Stimulated activated CD8-positive, alpha-beta memory T cell treated with anti-CD3 and anti-CD28 coated beads, Interleukin-15, amount 100 ng/mL, for 4 hours (primary cell): ENCODE measurements at places on chromosomes 2 and 18.

- no peak for DNase-seq
Observed at GRCh38 chr2:221492636-221493035, 79.5 kb downstream of the EPHA4 start.

- peak; percentile 40 for DNase-seq
Observed at GRCh38 chr2:231393149-231394131, 2.1 kb upstream of the B3GNT7 start.

DNA sequence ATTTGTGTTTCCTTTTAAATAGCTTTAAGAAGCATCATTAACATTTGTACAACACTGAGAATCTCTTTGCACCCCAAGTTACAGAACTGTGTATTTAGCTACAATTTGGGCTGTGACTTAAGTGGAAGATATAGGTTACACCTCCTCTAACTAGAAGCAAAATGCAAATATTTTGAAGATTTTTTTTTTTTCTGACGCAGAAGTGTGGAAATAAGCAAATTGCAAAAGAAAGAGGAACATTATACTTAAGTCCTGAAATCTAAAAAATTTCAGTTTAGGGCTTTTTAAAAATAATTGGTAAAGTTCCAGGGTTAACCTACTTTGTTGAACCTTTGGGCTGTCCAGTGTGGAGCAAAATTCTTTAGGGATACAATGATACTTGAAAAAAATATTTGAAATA is 41.4 kb upstream of the RBMS1 start:
- DNase-seq, result no peak

DNA sequence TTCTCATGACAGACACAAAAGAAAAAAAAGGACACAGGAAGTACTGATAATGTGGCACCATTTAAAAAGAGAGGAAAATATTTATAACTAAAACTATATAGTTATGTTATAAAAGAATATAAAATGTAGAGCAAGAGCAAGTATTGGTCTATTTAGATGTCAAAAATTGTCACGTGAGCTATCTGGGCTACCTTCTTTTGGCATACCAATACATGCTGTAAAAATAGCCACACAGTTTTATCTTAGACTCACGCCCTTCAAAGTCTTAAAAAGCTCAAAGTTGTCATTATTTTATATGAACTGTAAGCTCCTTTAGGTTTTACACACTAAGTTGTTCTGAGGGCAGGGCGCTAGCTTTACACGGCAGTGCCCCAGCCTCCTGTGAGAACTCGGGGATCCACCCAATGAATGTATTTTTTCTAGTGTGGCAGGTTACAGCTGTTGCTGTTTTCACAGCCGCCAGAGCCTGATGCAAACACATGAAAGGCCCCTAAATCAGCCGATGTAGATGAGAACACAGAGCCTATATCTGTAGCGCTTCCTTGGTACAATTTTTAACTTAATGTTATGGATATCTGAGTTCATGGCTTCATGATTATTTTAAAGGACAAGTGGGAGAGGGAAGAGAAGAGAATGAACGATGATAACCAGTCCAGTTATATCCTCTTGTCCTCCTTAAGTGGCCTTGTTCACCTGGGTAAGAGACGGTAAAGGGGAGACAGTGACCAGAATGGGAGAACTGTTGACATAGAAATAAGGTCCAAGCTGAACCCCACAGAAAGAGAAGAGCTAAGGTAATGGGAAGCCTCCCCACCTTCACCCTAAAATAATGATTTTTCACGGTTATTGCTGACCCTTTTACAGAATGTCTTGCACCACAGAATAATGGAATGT is 130.8 kb downstream of the CACNB4 start:
- no peak for DNase-seq

DNA sequence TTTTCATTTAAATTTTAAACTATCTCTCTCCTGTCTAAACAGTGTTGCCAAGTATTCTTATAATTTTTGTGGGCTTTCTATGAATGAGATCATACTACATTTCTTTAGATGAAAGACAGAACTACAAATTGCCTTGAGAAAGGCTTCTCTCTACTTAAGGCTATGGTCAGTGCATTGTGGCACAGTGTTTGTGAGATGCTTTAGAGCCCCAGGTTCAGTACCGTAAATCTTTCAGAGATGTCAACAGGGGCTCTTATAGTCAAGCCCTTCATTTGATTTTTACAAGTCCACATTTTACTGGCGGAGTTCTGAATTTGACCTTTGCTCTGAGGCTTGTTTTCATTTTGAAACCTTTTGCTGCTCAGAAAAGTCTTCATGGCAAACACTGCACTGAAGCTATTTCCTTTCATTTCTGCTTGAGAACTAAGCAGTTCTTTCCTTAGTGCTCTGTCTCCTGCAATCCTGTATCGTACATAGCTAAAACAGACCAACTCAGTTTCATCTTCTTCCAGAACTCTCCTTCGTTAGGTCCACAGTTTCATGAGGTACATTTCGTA is 175.2 kb downstream of the NYAP2 start:
- DNase-seq, result no peak

GRCh38 chr18:47979611-47980200 is 49.2 kb upstream of the SMAD2 start:
- no peak for DNase-seq

GRCh38 chr2:203808046-203808750 is 59.4 kb upstream of the CTLA4 start:
- no peak for DNase-seq

- no peak for DNase-seq
Observed at GRCh38 chr2:37471104-37471503, 126.7 kb downstream of the QPCT start.

GRCh38 chr2:69089998-69090397 is 77.0 kb downstream of the ANTXR1 start:
- DNase-seq, result no peak

DNA sequence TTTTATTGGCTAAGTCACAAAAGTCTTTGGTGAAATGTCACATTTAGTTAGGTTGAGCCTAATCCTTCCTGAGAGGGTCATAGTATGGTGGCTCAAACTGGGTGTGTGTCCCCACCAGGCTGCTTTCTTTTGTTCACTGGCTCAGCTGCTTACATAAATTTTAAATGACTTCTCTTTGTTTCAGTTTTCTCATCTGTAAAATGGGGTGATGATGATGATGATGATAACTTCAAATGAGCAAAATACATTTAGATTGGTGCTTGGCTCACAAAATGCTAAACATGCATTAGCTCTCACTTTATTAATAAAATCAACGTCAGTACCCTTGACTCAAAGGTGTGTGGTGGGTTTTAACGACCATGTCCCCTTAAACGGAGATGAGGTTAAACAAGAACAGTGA is 7.2 kb upstream of the TAF1B start:
- no peak for DNase-seq

DNA sequence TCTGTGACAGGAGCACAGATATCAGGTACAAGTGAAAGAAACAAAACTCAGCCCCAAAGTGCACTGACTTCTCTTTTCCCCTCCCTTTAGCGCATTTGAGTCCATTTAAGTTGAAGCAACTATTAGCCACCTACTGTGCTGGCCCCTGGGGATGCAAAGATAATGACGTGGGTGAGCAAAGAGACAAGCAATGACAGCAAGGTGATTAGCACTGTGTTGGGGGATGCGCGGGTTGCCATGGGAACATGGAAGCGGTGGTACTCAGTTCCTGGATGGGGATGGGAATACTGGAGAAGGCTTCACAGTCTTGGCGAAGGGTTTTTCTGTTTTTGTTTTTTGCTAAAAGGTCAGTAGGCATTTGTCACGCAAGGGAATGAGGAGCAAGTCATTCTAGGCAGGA is 205.8 kb downstream of the LDLRAD4 start:
- no peak for DNase-seq
